ENCODE measurements at places on chromosomes 4 and X. TPM values are rescaled to one million over a fixed set of nuclear protein-coding genes. Genes with fewer than 3 reads are reported as not detected.

MED14 gene
- total RNA-seq, result 66.7 TPM

SYNPO2 gene
- total RNA-seq, result 428 TPM

GRIPAP1 gene
- total RNA-seq, result 16.1 TPM

CXCL8 gene
- total RNA-seq, result 1.1 TPM

GATA1 gene
- total RNA-seq, result not detected

TLR7 gene
- total RNA-seq, result 3.9 TPM

F11 gene
- total RNA-seq, result not detected

SLC34A2 gene
- total RNA-seq, result 0.58 TPM

VEGFC gene
- total RNA-seq, result 15.4 TPM

SORBS2 gene
- total RNA-seq, result 83.4 TPM

MAGED4B gene
- total RNA-seq, result 33.6 TPM

AKAP17A gene
- total RNA-seq, result 19.1 TPM

NAP1L5 gene
- 19.4 TPM for total RNA-seq
